KBM-7 (cell line): ENCODE measurements at places on chromosomes 5 and 9.

GRCh38 chr5:554284-554988 lies 30.2 kb upstream of the SLC9A3 start:
- DNase-seq: no peak

DNA sequence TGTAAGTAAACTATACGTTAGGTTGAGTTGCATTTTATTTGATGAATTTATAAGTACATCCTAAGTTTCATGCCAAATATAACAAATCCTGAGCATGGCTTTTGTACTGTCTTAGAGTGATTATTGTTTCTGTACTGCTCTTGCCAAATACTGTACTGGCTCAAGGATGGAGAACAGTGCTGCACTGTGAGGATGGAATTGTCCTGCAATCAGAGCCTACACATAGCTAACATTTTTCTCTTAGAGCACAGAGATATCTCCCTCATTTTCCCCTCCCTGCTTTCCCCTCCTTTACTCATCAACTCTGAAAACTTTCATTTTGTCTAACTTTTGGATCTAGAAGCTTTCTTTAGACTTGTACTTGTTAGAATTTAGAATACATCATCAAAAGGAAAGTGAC lies 28.3 kb downstream of the LRRC70 start:
- no peak for DNase-seq

GRCh38 chr9:93635186-93636107 lies 59.1 kb downstream of the PHF2 start:
- no peak for DNase-seq

GRCh38 chr5:14487897-14488570 lies 93.6 kb upstream of the OTULINL start:
- DNase-seq: no peak

DNA sequence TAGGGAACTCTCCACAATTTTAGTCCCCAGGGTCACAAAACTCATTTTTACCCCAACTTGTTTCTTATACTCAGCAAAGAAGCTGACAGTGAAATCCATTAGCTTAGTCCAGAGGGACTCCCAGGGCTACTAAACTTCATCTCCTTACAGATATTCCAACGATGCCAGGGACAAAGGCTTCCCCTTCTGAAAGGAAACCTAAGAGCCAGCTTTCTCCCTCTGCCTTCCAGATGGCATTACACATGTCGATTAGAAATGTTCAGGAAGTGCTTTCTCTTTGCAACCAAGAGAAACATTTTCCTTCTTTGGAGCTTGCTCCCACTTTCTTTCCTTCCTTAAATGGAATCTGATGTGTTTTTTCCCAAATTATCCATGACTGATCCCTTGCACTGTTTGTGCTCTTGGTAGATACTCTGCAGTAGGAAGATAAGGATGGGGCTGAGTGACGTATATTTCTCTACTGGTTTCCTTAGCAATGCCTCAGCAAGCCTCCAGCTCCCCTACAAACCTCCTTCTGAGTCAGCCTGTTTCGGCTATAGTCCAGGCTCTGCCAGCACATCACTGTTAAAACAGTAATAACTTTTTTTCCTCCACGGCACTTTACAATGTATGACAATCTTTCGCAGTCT lies 43.0 kb upstream of the HTR4 start:
- no peak for DNase-seq

- no peak for DNase-seq
Measured at GRCh38 chr9:35716230-35716629, 15.8 kb downstream of the TLN1 start.

GRCh38 chr9:89891591-89892304 lies 286.9 kb downstream of the GADD45G start:
- DNase-seq: no peak

DNA sequence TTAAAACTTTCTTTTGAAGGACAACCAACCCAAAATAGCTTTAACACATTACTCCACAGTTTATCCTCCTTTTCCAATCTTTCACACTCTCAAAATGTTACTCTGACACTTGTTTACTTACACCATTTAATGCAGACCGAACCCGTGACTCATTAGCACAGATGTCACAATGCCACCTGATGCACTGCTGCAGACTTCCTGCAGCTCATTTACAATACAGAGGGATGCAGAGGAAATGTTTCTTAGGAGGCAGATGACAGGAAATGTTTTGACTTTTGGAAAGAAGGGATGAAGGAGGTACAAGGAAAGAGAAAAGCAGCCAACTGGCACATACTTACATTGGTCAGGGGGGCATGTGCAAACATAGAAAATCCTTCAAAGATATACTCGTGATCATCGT lies 39.0 kb downstream of the DROSHA start:
- DNase-seq: no peak

DNA sequence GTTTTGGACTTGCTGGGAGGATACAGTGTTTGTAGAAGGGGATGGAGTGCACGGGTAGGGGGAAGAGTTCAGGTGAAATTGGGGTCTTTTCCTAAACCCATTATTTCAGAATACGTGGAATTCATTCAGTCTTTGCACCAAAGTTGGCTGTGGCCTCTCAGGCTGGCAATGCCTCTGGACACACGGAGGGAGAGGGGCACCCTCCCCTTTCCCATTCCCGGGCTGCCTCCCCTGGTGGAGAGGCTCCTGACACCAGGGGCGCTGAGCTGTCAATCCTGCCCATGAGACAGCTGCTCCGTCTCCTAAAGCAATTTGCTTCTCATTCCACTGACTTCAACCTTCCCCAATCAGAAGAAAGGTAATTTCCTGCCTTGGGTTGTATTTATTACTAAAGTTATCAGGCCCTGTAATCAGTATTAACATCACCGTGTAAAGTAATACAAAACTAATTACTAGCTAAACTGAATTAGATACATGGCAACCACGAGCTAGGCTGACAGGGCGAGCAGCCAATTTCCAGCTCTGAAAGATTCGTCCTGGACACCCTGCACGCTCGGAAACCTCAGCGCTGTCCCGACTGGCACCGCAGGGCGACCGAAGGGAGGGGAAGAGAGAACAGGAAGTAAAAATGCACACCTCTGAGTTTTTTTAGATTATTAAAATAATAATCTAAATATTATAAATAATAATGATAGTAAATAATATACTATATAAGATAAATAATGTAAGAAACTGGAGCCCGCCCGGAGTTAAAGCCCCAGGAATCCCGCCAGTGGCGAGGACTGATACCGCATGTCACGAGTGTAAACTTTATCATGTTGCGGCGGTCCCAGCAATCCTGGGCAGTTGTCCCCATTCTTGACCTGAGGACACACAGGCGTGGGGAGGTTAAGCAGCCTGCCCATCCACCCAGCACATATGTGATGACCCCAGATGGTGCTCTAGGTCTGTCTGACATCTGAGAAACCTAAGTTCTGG lies 6.9 kb upstream of the OLFM1 start:
- DNase-seq: no peak

- no peak for DNase-seq
Measured at GRCh38 chr5:156434471-156434870, 107.5 kb downstream of the SGCD start.

DNA sequence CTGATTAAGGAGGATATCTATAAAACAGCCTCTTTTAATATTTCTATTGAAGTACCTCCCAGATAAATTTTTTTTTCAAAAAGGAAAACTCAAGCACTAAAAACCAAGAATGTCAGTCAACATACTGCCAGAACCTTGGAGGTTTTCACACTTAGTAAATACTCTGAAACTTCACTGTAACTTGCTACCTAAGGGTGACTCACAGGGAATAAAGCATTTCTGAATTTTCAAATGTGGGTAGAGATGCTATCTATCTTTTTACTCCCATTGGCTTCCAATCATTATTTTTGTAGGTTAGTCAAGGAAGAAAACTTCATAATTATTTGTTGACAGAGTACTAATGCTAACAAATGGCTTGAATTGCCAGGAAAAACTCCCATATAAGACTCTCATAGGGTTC lies 46.1 kb downstream of the SLC25A46 start:
- no peak for DNase-seq

GRCh38 chr9:101915482-101915881 lies 177.0 kb upstream of the GRIN3A start:
- no peak for DNase-seq

GRCh38 chr9:32376285-32376684 lies 8.2 kb upstream of the ACO1 start:
- no peak for DNase-seq

- no peak for DNase-seq
Measured at GRCh38 chr5:126888175-126888574, 111.2 kb downstream of the LMNB1 start.

DNA sequence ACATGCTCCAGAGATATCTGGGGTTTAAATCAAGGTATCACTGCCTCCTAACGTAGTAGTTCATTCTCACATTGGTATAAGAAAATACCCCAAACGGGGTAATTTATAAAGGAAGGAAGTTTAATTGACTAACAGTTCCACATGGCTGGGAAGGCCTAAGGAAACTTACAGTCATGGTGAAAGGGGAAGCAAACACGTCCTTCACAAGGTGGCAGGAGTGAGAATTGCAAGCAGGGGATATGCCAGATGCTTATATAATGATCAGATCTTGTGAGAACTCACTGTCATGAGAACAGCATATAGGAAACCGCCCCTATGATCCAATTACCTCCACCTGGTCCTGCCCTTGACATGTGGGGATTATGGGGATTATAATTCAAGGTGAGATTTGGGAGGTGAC lies 1280.2 kb upstream of the C9orf72 start:
- DNase-seq: peak; percentile 60

DNA sequence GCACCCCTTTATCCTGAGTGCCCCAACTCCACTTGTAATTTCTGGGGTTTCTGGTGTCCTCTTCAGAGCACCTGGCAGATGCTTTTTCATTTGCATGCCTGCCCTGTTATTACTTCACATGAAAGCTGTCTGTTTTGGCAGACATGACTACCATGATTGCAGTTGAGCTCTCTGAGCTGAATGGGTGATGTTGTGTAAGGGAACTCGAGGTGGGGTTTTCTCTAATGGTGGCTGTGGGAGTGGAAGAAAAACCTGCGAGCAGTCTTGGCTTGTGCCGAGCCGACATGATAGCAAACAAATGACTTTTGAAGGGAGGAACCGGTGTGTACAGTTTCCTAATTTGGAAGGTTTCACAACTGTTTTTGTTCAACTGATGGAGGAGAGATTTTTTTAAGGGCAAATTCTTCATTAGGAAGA lies 196.2 kb downstream of the AOPEP start:
- no peak for DNase-seq

- peak; percentile 87 for DNase-seq
Measured at GRCh38 chr5:154858972-154859871, 795 bp downstream of the CNOT8 start.

- no peak for DNase-seq
Measured at GRCh38 chr5:53100606-53101005, 9.0 kb downstream of the MOCS2 start.

DNA sequence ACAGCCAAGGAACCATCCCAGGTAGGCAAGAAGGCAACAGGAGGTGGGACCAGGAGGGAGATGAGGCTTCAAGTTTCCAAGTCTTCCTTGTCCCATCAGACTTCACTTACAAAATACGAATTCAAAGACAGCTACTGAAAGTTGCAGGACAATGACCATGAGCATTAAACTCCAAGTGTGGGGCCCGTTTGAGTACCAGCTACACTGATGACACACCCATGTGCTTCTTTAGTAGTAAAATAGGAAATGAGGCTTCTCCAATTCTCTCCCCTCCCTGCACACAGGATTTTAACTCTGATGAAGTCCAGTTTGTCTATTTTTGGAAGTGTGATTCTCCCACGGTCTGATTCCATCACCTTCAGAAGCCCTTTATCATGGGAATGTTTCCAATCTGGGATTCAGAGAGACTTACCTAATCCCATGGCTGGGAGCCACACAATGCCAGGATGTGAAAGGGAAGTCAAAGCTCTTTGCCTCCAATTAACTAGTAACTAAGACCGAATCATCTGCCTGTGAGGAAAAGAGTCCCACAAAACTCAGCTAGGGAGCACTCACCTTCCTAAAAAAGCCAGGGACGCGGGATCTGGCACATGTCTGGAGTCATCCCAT lies 222.8 kb upstream of the MSX2 start:
- DNase-seq: no peak

GRCh38 chr5:69378376-69378775 lies 8.8 kb downstream of the RAD17 start:
- DNase-seq: no peak

DNA sequence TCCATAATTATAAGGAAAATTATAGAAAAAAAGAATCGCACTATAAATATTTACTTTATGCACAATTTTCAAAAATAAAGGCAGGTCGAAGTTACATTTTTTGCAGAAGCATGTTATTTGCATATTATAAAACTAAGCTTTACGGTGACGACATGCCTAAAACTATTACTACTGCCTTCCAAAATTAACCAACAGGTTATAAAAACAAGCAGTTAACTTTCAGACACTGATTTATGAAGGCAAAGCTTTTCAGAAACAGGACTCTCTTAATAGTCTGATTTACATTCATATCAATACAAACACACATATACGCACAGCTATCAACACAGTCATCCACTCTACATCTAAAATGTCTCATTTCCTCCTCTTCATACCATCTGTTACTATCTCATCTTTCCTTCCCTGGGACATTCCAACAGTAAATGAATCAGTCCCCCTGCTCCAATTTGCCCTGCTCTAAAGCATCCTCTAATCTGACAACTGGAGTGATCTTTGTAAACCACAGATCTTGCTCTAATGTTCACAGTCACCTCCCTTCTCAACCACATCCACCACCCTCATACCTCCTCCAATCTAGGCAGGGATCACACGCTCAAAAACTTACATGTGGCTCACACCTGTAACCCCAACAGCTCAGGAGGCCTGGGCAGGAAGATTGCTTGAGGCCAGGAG lies 21.6 kb downstream of the FBXW11 start:
- peak; percentile 71 for DNase-seq

DNA sequence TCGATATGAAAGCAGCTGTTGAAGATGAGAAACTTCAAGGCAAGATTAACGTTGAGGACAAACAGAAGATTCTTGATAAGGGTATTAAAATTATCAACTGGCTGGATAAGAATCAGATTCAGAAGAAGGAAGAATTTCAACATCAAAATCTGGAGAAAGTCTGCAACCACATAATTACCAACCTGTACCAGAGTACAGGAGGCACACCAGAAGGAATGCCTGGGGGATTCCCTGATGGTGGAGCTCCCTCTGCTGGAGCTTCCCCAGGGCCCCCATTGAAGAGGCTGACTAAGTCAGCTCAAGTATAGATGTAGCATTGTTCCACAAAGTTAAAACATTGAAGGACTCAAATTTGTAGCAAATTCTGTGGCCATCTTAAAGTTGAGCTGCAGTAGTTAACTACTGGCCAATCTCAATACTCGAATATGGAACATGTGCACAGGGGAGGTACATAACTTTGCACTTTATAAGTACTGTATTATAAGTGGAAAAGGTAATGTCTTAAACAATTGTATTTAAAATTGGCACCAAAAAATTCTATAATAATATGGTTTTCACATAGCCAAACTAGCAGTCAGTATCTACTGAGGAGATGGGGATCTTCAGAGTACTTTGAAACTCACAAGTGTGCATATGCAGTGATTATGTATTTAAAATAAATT lies 237.5 kb downstream of the CHSY3 start:
- DNase-seq: peak; percentile 53
